ENCODE measurements at places on chromosomes 7 and 10. TPM values are rescaled to one million over a fixed set of nuclear protein-coding genes. Genes with fewer than 3 reads are reported as not detected.

GRCh38 chr10:100330079-100330478, at the start of gene PKD2L1:
Gene PKD2L1, minus strand, starts transcription at chr10:100330228. Its CDS starts 125 bp downstream, at chr10:100330103.
- DNase-seq: no peak

The SLC16A9 gene
- 0.07 TPM for total RNA-seq

The KCNH2 gene
- total RNA-seq: not detected

- no peak for DNase-seq
These were observed 174.9 kb upstream of the MKLN1 start for GRCh38 chr7:131152766-131153165.

DNA sequence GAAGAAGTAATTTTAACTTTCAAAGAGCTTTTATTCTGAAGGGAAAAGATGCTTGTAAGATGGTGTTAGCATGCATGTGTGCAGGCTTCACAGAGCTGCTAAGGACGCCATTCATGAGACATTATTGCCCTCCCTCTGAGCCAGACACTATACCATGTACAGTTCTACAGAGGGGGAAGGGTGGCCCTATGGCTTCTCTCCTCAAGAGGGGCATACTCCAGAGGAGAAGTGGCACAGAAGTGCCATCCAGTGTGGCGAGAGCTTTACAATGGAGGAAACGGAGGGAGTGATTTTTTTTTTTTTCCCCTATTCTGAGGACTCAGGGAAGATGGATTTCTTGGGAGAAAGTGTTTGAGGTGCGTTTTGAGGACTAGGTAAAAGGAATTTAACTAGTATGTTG, 119.5 kb downstream of the BICC1 start:
- DNase-seq: no peak

The SPDYE17 gene
- not detected for total RNA-seq

- DNase-seq: no peak
These were observed 20.7 kb downstream of the CHST3 start for GRCh38 chr10:71984809-71985388.

- DNase-seq: peak; percentile 55
These were observed 37.1 kb downstream of the SLC25A13 start for GRCh38 chr7:96284835-96285234.

- no peak for DNase-seq
These were observed 162.8 kb upstream of the ZMIZ1 start for GRCh38 chr10:78905957-78906308.

DNA sequence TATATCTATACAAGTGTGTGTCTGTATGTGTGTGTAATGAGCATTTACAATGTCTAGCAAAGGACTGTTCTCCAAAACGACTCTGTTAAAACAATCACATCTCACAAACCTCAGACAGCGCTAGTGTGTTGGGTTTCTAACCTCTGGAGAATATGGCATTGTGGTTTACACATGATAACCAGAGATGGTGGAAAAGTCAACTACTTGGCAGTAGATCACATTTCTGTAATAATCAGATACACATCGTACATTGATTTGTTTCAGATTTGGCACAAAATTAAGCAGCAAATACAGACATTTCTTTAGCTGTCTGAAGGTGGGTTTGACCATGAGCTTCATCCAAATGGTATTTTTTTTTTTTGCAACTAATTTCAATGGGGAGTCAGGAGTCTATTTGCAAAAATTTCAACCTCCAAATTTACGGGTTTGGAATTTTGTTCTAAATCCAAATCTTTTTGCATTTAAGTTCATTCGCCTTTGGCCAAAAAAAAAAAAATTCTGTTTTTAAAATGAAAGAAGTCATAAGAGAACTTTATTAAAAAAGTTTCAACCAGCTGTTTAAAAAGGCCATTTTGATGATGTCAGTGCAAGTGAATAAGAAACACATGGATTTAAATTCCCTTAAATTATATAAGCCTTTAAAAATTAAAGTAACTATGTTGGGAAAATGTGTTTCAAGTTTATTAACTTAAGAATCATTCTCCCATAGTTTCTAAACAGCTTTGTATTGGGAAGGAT, 127.8 kb downstream of the TMEM26 start:
- DNase-seq: no peak

The CUBN gene
- 0.67 TPM for total RNA-seq

DNA sequence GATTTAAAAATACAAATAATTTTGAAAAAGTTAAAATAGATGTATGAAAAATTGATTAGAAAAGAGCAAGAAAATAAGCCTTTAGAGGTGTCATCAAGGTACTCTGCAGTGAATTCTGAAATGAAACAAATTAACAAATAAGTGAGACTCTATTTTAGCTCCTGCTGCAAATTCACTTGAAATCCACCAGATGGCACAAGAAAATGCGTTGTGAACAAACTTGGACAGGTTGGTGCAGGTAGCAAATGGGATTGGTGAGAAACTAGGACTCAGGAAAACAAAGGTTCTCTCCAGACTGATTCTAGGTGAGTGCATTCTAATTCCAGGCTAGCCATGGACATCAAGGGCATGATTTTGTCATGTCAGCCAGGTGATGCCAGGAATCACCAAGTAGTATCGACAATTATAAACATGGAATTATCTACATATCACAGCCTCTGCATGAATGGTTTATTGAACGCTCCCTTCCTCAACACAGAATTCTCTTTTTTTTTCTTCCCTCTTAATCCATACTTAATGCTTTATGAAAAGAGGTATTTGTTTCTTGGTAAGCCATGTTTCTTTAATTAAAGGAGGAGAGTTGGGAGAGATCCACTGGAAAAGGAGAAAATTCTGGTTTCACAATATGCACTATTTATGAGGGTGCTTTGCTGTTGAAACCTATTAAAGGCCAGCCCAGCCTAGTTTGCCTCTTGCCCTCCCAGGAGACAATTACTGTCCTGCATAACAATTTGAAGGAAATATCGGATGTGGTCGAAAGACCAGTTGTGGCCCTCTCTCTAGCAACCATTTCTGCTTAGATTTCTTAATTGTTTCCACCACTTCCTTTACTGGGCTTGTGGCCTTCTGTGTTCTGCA, 118.1 kb downstream of the ZNF365 start:
- peak; percentile 72 for DNase-seq

GRCh38 chr10:112369495-112370423, 4.2 kb upstream of the ACSL5 start:
- DNase-seq: no peak

The HNRNPH3 gene
- total RNA-seq: 10.0 TPM

DNA sequence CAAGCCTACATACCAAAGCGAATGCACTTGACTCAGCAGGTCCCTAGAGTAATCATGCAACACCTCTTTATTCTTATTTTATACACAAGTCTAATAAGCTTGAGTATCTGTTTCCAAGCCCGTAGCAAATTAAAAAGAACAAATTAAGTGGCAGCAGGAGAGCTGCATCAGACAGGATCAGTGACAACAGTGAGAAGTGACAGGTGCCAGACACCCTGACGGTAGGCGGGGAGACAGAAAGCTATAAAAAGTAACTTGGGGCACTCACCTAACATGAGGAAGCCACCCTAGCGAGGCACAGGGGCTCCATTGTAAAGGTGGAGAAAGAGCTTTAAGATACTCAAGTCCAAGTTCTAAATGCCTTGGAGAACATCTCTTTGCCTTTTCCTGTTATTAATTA, 174.2 kb downstream of the PLXNA4 start:
- no peak for DNase-seq

The C10orf62 gene
- 0.27 TPM for total RNA-seq

The VPS37D gene
- total RNA-seq: 3.7 TPM

DNA sequence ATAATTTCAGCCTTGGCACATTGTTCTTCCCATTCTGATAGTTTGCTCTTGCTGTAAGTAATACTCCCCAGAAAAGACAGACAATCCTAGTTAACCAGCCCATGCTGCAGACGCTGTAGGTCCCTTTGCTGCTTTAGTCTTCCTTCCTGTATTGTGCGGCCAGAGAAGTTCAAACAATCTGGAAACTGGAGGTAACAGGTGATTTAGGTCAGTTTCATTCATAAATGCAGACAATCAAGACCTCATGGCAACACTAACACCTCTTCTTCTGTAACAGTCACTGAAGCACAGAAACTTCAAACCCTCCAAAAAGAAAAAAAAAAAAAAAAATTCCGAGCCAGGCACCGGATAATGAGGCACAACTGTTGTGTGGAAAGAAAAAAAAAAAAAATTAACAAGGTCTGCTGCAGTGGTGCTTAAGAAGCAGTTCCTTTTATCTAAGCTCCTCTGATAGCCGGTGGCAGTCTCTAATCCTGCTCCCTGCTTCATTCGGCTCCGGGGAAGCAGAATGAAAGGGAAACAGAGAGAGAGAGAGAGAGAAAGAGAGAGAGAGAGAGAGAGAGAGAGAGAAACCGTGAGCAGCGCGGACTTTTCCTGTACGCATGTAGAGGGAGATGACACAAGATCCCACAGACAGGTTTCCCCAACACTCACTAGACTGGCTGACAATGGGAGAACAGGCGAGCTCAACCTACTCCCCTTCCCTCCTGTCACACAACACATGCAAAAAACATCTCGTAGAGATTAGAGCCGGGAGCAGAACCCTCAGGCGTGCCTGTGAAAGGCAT, at the start of gene SEMA3A:
TSS of gene SEMA3A (minus strand) at position 306 of the 788 bp plus-strand sequence. CDS start at position 103, 203 bp downstream.
- DNase-seq: peak; percentile 93

The SFMBT2 gene
- total RNA-seq: 1.5 TPM

The PDE6C gene
- not detected for total RNA-seq

The ALOX5 gene
- not detected for total RNA-seq

The NUB1 gene
- total RNA-seq: 29.5 TPM

DNA sequence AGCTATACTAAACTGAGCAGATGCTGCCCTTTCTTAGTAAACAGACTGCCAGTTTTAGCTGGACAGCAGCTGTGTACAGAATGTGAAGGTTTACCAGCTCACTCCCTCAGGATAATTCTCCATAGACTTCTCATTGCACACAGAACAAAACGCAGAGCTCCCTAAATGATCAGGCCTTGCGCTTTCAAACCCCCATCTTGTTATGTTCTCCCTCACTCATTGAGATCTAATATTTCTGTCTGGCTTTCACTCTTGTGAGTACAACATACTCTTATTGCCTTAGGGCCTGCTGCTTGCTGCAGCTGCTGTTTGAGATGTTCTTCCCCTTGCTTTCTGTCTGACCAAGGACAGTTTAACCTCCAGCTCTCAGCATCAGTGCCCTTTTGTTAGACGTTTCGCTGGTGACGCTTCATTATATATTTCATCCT, 17.3 kb downstream of the VWDE start:
- no peak for DNase-seq

DNA sequence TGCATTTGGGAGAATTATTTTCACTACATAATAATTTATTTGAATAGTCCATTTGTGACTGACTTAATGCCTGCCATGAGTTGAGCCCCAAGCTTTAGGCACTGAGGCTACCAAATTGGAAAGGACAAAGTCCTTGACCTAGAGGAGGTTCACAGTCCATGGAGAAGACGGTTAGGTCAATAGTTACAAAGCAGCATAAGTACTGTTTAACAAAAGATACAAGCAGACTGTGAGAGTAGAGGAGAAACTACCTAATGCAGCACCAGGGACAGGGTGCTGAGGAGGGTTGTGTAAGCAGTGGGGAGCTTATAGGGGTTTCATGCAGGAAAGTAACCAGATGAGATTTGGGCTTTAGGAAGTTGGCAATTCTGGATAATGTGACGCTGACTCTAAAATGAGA, 139.2 kb downstream of the LCOR start:
- no peak for DNase-seq

The VSTM4 gene
- under 0.01 TPM for total RNA-seq
